Activated T-cell treated with anti-CD3 and anti-CD28 coated beads, Interleukin-2, amount 50 U/mL, for 72 hours (primary cell): ENCODE measurements at places on chromosomes 12 and 14.

DNA sequence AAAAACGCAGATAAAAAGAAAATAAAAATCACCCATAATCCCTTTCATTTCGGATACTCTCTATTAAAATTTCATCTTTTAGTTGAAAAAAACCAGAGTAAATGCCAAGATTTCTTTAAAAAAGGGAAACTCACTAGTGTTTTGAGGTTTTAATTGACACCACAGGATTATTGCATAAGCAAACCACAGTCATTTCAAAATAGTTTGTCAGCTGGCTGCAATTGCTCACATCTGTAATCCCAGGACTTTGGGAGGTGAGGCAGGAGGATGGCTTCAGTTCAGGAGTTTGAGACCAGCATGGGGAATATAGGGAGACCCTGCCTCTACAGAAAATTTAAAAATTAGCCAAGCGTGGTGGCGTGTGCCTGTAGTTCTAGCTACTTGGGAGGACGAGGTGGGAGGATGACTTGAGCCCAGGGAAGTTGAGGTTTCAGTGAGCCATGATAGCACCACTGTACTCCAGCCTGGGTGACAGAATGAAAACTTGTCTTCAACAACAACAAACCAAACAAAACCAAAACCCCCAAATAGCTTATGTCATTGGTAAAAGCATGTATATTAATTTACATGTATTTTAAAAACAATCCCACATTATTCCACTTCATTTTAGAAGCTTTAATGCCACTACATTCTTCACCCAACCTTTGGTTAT is 48.8 kb downstream of the SYNE2 start:
- DNase-seq, result no peak

DNA sequence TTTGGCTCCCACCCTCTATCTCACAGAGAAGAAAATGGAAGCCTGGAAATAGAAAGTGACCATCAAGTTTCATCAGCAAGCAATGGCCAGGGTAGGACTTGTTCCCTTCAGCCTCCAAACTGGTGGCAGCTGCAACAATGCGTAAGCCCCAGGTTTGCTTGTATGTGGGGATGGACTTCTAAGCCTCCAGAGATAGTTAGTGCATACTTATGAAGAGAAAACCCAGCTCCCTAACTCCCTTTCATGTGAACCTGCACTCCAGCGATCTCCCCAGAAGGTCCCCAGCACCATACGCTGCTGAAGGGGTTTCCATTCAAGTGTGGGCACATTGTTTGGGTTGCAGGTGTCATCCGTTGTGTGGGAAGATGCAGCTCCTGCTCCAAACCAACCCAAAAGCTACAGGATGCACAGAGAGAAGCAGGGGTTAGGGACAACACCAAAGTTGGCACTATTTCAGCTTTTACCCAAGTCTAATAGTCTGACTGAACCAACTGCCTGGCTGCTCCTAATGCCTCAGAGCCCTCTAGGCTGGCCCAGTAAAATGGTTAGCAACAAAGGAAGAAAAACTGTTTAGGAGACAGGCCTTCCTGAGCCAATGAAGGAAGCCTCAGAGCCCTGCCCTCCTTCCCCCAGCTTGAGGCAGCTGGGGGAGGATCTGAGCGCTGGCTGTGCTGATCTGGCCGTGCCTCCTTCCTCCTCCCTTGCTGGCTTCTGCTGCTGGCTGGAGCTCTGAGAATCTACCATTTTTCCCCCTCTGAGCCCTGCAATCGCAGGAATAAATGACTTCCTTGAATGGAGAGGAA is 12.3 kb downstream of the ZFP36L1 start:
- DNase-seq, result peak; percentile 40

GRCh38 chr12:127760996-127761395 is 506.0 kb upstream of the TMEM132C start:
- DNase-seq, result no peak

- no peak for DNase-seq
Observed at GRCh38 chr12:104414581-104415341, 42.0 kb upstream of the CHST11 start.

DNA sequence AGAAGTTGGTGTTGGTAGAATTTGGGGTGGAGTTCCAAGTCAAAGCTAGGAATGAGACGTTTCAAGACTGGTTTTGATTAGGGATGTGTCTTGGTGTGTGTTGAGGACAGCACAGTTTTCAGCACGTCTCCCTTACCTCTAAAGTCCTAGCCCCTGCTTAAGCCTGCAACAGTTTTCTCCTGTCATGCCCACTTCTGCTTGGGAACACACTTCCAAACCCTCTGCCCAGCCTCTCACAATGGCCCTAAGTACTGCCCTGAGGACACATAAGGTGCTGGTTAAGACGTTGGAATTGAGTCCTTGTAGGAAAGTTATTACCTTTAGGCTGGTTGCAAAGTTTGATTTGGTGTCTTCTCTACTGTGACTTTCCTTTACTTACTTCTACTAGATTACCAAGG is 710 bp upstream of the BMAL2 start:
- DNase-seq, result no peak

- DNase-seq, result no peak
Observed at GRCh38 chr14:60735416-60735815, 855 bp downstream of the MNAT1 start.
